NCI-H1105 (cell line): ENCODE measurements at places on chromosomes 7 and 10.

DNA sequence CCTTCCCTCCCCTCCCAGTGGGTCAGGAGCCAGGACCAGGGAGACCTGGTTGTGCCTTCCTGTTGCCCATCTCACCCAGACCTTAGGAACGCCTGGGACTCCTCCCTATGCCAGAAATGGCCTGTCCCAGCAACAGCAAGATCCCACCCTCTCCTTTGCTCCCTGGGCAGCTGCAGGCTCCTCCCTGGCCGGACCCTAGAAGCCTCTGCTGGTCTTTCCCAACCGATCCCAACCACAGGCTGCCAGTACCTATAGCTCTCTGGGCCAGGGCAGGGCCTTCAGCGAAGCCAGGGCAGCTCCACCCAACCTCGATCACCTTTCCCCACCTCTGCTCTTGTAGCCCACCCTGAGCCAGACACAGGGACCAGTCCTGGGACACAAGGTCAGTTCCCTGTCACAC, 21.9 kb downstream of the LDB3 start:
- DNase-seq, result no peak

DNA sequence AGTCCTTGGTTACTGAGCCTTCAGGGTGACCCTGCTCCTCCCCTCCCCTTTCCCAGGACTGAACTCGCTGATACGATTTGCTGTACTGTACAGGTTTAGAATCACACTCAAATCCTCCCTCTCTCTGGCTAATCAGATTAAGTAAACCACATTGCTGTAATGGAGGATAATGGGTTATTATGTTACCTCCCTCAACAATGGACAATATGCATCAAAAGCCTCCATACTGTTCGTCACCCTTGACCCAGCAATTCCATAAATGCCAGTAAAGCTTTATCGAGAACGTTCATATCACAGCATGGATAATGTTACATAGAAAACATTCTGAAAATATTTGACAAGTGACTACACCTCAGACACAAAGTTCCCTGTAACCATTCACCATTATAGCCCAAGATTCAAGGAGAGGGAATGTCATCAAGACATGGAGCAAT, 61.7 kb downstream of the FAM107B start:
- DNase-seq, result no peak

- no peak for DNase-seq
Observed at GRCh38 chr7:98133621-98134303, 27.1 kb downstream of the LMTK2 start.

DNA sequence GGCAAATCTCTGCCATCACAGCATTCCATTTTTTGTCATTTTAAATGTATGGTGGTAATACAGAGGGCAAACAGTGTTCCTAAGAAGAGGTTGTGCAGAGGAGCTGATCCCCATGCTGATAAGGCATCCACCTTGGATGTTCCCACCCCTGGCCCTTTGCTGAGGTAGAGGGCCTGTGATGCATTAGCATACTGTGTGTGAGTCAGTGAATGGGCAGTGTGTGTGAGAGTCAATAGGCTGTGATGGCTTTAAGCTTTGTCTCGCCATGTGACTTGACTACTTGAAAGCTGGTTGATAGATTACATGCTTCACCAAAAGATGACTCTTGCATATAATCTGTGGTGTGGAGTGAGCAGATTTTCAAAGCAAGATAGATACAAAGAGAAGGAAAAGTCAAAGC, 81.3 kb downstream of the INSYN2A start:
- no peak for DNase-seq

GRCh38 chr7:31776616-31777015, 89.6 kb downstream of the PPP1R17 start:
- no peak for DNase-seq

GRCh38 chr7:8114175-8114574, 145.6 kb downstream of the GLCCI1 start:
- DNase-seq, result no peak

DNA sequence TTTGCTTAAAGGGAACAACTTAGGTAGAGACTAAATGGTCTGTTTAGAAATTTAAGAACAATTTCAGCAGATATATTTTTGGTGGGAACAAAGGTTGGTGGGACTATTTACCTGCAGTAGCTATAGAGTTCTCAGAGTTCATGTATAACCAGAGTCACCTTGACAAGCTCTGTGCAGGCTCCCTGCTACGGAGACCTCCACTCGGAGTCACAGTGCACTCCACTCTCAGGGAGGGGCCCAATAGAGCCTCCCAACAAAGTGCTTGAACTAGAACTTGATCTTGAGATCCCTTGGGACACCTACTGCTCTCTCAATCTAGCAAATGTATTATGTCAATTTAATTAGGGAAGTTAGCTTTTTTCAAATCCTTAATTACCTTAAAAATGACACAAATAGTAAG, 2.3 kb downstream of the MYPN start:
- DNase-seq, result no peak

- no peak for DNase-seq
Observed at GRCh38 chr10:28580825-28581224, 47.9 kb downstream of the WAC start.

DNA sequence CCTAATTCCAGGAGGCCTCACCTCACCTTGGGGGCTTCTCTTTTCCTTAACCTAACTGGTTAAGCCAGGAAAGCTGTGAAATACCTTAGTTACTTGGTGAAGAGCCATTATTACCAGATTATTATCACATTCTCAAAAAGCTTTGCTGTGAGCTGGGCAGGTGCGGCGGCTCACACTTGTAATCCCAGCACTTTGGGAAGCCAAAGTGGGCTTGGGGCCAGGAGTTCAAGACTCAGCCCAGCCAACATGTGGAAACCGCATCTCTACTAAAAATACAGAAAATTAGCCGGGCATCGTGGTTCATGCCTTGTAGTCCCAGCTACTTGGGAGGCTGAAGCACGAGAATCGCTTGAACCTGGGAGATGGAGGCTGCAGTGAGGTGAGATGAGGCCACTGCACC, 102.4 kb upstream of the KLF6 start:
- no peak for DNase-seq

GRCh38 chr7:47442605-47442865, 139.4 kb downstream of the TNS3 start:
- no peak for DNase-seq

DNA sequence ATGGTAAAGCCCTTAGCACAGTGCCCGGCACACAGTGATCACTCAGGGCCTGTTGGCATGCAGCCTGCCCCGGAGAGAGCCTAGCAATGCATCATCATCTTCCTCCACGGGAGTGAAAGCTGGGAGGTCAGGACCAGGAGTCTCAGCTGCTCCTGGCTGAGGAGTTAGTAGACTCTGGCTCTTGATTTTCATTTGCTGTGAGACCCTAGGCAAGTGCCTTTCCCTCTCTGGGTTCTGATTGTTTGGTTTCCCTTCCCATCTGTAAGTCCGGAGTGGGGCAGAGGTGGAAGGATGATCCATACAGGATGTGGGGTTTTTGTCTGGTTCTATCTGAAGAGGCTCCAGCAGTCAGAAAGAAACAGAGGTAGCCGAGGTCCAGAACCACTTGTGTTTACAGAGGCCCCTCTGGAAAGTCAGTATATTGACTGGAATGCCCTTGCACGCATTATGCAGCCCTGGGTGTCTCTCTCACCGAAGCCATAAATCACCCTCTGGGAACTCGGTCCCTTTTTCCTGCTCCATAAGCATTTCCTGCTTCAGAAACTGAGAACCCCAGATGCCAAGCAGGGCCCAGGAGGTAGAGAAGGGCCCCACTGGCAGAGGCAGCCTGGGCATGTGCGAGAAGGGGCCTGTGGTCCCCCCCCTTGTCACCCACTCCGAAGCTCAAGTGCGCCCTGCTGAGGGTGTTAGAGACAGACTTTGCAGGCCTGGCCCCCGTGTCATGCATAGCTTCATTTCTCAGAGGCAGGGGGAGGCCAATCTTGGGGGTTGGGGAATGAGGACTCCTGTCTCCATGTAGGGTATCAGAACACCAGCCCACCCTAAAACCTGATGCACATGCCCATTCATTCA, 8.5 kb downstream of the UNC5B start:
- no peak for DNase-seq

GRCh38 chr10:26412932-26413331, 25.2 kb upstream of the APBB1IP start:
- no peak for DNase-seq

DNA sequence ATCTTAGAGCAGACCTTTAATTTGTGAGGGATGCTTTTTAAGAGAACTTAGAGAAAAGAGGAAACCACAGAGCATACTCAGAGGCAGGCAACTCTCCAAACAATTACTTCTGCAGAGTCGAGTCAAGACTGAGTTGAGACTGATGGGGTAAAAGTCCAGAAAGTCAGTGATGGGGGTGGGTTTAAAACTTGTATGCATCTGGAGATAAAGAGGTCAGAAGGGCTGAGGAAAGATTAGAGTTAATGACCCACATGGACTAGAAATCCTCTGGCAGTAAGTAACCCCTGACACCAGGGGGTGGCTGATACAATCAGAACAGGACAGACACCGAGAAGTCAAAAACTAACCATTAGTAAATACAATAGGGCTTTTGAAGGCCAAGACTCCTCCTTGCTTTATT, 42.4 kb upstream of the SEPTIN7 start:
- DNase-seq, result no peak

DNA sequence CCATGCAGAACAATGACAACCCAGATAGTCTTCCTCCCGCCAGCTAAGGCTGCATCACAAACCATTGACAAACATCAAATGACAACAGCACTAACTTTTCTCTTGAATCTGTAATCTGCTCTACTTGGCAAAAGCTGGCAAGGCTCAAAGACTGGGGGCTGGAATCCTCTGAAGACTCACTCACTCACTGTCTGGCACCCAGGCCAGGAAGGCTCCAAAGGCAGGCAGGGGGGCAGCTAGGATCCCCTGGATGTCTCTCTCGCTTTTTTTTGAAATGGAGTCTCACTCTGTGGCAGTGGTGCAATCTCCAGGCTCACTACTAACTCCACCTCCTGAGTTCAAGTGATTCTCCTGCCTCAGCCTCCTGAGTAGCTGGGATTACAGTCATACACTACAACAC, 159.7 kb upstream of the GPR26 start:
- no peak for DNase-seq

- DNase-seq, result no peak
Observed at GRCh38 chr10:36574207-36574606, 551.2 kb upstream of the ANKRD30A start.

GRCh38 chr7:28041508-28042314, 138.9 kb downstream of the JAZF1 start:
- DNase-seq, result no peak

- DNase-seq, result no peak
Observed at GRCh38 chr10:43408331-43408709, 666 bp downstream of the HNRNPF start.

DNA sequence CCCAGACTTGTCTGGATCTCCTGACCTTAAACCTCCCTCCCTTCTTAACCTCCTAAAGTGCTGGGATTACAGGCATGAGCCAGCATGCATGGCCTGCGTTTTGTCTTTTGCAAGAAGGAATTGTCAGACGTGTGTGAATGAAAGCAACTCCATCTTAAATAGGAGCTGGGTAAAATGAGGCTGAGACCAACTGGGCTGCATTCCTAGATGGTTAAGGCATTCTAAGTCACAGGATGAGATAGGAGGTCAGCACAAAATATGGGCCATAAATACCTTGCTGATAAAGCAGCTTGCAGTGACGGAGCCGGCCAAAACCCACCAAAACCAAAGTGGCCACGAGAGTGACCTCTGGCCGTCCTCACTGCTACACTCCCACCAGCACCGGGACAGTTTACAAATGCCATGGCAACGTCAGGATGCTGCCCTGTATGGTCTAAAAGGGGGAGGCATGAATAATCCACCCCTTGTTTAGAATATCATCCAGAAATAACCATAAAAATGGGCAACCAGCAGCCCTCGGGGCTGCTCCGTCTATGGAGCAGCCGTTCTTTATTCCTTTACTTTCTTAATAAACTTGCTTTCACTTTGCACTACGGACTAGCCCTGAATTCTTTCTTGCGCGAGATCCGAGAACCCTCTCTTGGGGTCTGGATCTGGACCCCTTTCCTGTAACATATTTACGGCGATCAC, 41.2 kb upstream of the SDK1 start:
- DNase-seq, result no peak

DNA sequence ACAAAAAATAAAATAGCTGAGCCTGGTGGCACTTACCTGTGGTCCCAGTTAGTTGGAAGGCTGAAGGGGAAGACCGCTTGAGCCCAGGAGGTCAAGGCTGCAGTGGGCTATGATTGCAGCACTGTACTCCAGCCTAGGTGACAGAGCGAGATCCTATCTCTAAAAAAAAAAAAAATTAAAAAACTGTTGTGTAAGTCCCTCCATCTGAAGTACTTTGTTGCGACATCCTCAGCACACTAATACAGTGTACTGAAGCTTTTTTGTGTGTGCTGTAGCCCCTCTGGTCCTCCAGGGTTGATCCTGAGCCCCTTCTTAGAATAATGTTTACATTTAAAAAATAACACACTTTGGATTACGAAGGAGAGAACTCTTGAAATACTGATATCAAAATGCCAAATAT, 71.3 kb downstream of the PFKFB3 start:
- no peak for DNase-seq

DNA sequence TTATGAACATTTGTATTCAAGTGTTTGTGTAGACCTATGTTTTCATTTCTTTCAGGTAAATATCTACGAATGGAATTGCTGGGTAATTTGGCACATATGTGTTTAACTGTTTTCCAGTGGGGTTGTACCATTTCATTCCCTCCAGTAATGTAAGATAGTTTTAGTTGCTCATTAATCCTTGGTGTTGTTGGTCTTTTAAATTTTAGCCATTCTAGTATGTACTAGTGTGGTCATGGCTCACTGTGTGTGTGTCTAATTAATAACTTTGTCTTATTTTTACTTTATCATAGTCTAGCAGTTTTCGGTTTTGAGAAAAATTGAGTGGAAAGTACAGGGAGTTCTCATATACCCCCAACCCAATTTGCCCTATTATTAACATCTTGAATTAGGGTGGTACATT, 278.8 kb downstream of the CAMK1D start:
- DNase-seq, result no peak

DNA sequence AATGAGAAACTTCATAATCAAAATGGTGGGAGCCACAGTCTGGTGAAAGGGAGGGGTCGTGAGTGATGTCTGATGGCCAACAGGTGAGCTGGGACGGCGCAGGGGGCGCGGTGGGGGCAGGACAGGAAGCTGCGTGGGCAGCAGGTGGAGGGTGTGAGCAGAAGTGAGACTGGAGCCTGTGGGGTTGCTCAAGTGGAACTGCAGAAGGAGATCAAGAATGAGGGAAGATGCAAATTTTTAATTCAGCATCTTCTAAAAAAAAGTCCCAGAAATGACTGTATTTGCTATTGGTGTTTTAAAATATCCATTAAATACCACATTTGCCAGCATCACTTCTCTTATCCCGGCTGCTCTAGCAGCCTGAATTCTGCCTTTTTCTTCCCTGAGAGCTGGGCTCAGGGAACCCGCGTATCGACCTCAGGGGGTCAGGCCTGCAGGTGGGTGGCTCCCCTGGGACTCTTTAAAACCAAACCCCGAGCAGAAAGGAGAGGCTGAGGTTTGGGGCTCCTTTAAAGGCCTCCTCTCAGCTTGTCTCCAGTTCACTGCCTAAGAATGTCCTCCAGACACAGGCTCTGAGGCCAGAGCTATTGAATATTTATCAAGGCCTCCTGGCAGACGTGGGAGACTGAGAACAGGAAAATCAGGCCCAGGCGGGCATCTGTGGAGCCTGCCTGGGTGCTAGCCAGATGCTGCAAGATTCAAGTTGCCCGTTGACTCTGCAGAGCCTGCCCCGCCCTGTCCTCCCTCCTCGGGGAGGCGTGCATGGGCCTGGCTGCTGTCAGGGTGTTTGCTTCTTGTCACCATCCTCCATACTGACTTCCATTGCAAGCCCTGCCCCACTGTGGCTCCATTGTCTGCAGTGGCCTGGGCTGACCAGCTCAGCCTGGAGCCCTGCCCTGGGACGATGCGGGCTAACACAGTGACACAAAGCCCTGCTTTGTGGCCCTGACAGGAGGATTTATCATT, 53.9 kb downstream of the SYPL1 start:
- peak; percentile 53 for DNase-seq

GRCh38 chr10:123560301-123561140, 105.6 kb upstream of the GPR26 start:
- no peak for DNase-seq
